Stimulated activated CD8-positive, alpha-beta memory T cell treated with anti-CD3 and anti-CD28 coated beads, Interleukin-4, amount 100 ng/mL, for 1 hour (primary cell): ENCODE measurements at places on chromosomes 5 and 9.

DNA sequence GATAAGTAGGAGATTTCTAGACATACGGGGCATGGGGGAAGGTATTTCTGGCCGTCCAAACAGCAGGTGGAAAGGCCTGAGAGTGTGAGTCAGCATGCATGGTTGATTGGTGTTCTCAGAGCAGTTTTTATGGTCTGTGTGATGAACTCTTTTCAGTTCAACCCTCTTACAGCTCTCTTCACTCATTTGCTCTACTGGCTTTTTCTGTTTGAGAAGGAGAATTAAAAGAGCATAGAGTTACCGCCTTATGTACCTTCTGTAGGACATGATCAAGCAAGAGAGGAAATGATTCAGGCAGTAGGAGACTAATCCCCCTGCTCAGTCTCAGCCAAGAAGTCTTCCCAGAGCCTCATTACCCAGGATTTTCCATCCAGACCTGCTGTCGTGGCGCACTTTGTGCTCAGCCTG, 92.4 kb downstream of the PRDM6 start:
- DNase-seq, result no peak

- no peak for DNase-seq
Observed at GRCh38 chr5:132001647-132002561, 9.6 kb downstream of the ACSL6 start.

DNA sequence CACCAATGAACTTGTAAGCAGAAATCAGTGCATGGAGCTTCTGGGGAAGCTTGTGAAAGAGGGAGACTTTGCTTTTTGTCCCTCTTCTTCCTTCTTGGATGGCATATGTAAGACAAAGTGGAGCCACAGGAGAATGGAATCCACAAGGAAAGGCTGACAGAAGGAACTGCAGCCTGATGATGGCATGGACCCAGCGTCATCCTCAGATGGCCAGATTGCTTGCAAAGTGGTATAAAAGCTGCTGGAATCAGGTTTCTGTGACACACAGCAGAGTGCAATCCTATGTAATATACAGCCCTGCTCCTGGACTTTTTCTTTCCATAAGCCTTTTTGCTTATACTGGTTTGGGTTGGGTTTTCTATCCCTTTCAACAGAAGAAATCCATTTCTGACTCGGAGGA, 31.4 kb upstream of the SPARC start:
- DNase-seq, result no peak

DNA sequence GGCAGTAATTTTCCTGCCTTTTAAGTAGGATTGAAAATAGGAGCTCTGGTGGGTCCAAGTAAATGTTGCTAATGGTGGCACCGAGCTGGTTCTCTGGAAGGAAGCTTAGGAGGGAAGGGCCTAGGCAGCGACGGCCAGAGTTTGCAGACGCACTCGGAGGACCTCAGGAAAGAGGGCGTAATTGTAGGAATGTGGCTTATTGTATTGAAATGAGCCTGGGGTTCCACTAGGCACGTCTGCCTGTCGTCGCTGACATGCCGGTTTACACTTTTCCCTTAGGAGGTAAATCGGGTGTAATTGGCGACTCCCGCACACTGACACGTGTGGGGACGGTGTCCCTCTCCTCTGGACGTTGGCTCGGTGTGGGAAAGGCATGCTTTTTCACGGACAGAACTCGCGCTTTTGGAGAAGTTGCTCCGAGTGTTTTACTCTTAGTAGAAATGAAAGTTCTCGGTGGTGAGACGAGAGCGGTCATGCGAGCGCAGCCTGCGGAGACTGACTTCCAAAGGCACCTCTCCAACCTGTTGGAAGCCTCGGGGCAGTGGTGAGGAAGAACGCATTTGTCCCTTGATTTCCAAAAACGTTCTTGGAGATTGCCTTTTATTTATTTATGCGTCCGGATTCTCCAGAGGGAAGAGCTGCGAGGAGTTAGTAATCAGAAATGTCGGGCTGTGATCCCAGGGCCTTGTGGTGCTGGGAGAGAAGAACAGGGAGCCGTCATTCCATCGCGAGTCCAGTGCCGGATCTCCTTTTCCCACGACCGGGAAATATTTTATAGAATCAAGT, 1.3 kb downstream of the NR4A3 start:
- no peak for DNase-seq

GRCh38 chr9:98010445-98010844, 27.3 kb downstream of the ANP32B start:
- no peak for DNase-seq
